Type B pancreatic cell (in vitro differentiated cells): ENCODE measurements at places on chromosomes 4 and X. TPM values are rescaled to one million over a fixed set of nuclear protein-coding genes. Genes with fewer than 3 reads are reported as not detected.

DNA sequence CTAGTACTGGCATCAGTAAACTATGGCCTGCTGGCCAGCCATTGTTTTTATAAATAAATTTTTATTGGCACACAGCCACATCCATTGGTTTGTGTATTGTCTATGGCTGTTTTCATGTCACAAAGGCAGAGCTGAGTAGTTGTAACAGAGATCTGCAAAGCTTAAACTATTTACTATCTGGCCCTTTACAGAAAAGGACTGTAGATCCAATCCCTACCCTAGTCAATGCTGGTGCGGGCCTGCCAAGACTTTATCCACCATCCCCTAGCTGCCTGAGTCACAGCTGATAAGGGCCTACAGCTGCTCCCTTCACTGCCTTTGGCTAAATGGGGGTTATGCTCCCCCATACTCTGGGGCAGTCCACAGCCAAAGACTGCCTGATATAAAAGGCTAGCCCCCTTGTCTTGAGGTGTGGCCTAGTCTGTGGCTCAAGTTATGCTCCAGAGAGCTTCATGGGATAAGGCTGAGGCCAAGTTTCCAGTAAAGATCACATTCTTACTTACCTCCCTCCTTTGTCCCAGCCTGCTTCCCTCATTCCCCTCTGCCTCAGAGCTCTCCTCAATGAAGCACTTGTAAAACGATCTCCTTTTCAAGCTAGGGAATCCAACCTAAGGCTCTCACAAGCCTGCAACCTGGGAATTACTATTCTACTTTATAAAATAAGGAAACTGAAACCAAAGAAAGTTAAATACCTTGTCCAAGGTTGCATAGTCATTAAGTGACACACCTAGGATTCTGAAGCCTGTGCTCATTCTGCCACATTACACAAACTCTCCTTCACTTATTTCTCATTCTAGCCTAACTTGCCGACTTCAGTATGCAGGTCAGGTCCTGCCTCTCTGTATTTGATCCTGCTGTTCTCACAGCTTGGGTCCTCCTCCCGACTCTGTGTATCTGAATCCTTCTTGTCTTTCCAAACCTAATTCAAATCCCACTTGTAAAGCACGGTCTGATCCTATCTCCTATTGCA is 20.7 kb downstream of the ACE2 start:
- no peak for DNase-seq
- peak overlapping the region; percentile 41 for H3K27ac ChIP-seq
- H3K27me3 ChIP-seq = no peaks in the 10 kb centered on the region
- H3K4me3 ChIP-seq = no peak overlapping the region

GRCh38 chr4:7620814-7621176 is 186.1 kb upstream of the PSAPL1 start:
- peaks cover 14% of the 10 kb centered on the region for H3K27me3 ChIP-seq
- no peak overlapping the region for H3K27ac ChIP-seq
- no peak for DNase-seq
- no peak overlapping the region for H3K4me3 ChIP-seq

DNA sequence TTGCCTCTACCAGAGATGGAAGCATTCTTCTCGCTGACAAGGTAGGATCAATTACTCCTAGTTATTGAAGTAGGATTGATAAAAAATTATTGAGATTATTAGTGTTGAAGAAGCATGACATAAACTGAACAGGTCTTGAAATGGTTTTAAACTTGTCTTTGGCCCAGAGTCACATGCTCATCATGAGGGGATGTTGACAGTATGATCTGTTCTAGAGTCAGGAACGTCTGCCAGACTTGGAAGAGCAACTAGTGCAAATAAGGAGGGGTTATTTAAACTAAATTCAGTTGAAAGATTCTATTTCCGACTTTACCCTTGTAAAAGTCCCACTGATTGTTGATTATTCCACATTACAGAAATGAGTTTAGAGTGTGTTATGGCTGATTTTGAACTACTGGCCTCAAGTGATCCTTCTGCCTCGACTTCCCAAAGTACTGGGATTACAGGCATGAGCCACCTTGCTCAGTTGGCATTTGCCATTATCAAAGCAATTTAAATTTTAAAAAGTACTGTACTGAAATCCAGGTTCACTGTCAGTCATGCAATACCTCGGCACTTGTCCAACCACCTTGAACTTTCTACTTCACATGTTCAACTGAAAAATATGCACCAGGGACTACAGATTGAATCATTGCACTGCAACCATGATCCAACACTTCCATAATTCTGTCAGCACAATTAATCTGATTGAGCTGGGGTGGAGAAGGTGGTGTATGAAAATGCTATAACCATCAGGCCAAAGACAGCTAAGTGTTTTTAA is 19.7 kb downstream of the FABP2 start:
- H3K27me3 ChIP-seq = no peaks in the 10 kb centered on the region
- H3K4me1 ChIP-seq = peaks cover 19% of the 10 kb centered on the region
- peak overlapping the region; percentile 100 for H3K27ac ChIP-seq
- no peak for DNase-seq
- H3K4me3 ChIP-seq = peak overlapping the region; percentile 21
- H3K36me3 ChIP-seq = peaks cover 25% of the 10 kb centered on the region

DNA sequence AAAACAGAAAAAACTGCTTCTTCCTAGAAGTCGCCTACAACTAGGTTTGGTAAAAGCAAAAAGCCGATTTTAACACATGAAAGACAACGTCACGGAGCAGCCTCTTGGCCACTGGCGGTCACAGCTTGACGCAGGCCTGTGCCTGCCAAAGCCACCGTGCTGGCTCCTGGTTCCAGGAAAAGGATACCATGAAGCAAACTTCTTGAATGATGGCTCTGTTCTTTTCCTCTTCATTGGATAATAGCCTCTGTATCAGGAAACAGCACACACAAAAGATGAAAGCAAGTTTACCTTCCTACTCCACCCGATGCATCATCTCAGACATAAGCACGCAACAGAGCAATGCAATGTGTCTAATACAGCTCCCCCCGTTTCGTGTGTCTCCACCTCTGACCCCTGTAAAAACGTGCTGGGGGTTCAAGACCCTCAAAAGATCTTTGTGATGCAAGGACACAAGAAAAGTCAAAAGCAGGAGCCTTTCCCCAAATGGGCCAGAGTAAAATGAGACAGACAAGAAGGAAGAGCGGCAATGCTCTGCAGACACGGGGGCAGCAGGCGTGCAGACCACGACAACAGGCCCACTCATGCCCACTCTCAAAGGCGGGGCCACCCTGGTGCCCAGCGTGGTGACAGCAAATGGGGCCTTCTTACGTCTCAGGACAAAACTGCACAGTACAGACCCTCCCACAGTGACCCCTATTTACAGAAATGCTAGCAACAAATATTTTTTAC is 19.4 kb downstream of the GAK start:
- H3K27ac ChIP-seq = peak overlapping the region; percentile 21
- no peak for DNase-seq
- H3K4me1 ChIP-seq = peaks cover 17% of the 10 kb centered on the region
- no peaks in the 10 kb centered on the region for H3K27me3 ChIP-seq
- no peak overlapping the region for H3K4me3 ChIP-seq
- H3K36me3 ChIP-seq = peaks cover 6% of the 10 kb centered on the region

DNA sequence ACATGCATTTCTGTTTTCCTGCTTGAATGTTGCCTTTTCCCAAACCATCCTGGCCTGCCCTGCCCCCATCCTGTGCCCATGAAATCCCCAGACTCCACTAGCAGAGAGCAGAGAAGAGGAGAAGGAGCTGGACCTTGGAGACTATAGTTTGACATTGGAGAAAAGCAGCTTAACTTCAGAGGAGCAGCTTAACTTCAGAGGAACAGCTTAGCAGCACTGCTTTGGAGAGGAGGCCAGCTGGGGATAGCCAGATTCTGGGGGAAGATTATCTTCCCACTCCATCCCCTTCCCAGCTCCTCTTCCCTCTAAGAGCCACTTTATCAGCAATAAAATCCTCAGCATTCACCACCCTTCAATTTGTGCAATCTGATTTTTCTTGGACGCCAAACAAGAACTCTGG is 443.0 kb downstream of the PCDH10 start:
- H3K36me3 ChIP-seq = no peaks in the 10 kb centered on the region
- no peak overlapping the region for H3K27ac ChIP-seq
- no peak overlapping the region for H3K4me3 ChIP-seq
- no peak for DNase-seq

DNA sequence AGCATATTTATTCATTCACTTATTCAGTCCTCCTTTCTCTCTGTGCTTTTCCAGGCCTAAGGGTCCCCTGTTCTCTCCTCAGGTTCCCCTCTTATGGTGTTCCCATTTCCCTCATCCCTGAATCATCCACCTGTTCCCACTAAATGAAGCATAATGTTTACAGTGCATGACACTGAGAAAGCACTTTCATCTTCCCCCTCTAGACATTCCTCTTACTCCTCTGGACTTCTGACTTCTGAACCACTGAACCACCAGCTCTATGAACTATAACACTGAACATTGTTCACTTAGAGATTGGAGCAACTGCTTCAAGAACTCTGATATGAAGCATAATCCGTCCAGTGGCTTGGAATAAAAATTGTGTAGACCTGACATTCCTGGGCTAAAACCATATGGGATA is 59.5 kb downstream of the CD38 start:
- no peaks in the 10 kb centered on the region for H3K4me1 ChIP-seq
- H3K36me3 ChIP-seq = no peaks in the 10 kb centered on the region
- H3K4me3 ChIP-seq = no peak overlapping the region
- no peak overlapping the region for H3K27ac ChIP-seq
- H3K27me3 ChIP-seq = no peaks in the 10 kb centered on the region

DNA sequence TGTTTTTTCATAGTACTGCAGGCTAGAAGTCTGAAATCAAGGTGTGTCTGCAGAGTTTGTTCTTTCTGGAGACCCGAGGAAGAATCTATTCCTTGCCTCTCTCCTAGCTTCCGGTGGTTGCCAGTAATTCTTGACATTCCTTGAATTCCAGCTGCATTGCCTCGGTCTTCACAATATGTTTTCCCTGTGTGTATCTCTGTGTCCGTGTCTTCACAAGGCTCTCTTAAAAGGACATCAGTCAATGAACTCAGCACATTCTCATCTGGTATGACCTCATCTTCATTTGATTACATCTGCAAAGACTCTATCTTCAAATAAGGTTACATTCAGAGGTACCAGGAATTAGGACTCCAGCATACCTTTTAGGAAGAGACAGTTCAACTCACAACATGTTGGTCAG is 163.4 kb downstream of the BANK1 start:
- H3K4me1 ChIP-seq = peaks cover 21% of the 10 kb centered on the region
- peak overlapping the region; percentile 75 for H3K27ac ChIP-seq
- peak overlapping the region; percentile 23 for H3K4me3 ChIP-seq
- no peak for DNase-seq

DNA sequence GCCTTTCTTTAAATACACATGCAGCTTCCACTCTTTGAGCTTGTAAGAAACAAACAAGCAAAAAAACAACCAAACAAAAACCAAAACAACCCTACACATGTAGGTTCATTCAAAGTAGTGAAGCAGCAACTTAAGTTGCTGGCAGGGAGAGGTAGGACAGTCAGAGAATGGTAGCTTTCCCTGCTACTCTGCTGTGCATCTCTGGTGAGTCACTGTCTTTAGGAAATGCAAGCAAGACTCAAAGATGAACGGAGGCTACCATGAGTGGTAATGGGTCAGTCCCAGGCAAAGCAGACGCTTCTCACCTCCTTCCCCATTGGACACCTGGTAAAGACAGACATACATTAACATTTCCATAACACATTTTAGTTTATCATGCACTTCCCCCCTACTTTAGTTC is 43.2 kb downstream of the PGRMC2 start:
- H3K4me3 ChIP-seq = no peak overlapping the region
- H3K4me1 ChIP-seq = no peaks in the 10 kb centered on the region
- no peak for DNase-seq
- no peak overlapping the region for H3K27ac ChIP-seq
- H3K36me3 ChIP-seq = no peaks in the 10 kb centered on the region

GRCh38 chrX:40478474-40479065 is 102.2 kb upstream of the ATP6AP2 start:
- no peak overlapping the region for H3K27ac ChIP-seq
- H3K4me3 ChIP-seq = no peak overlapping the region

DNA sequence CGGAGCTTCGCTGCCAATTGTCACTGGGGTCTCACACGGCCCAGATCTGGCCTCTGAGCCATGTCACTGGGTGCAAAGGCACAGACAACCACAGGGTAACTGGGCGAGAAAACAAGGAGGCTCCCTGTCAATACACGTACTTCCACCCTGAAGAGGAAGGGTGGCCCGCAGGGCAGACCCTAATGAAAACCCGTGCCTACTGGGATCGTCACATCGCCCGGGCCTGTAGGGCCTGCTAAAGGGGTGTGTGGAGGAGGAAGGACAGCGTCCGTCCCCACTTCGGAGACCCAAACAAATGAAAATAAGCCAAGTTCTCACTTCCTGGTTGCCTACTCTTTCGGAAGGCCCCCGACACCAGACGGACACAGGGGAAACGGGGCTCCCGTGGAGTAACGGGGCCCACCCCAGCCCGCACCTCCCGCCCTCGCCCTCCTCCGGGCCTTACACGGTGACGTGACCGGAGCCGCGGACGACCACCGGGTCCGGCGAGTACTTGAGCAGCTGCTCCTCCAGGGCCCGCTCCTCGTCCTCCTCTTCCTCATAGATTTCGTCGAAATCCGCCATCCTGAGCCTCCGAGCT is 578 bp downstream of the CHIC2 start:
- peak overlapping the region; percentile 95 for H3K4me3 ChIP-seq
- peak overlapping the region; percentile 93 for H3K27ac ChIP-seq
- peak; percentile 70 for DNase-seq
- no peaks in the 10 kb centered on the region for H3K36me3 ChIP-seq

DNA sequence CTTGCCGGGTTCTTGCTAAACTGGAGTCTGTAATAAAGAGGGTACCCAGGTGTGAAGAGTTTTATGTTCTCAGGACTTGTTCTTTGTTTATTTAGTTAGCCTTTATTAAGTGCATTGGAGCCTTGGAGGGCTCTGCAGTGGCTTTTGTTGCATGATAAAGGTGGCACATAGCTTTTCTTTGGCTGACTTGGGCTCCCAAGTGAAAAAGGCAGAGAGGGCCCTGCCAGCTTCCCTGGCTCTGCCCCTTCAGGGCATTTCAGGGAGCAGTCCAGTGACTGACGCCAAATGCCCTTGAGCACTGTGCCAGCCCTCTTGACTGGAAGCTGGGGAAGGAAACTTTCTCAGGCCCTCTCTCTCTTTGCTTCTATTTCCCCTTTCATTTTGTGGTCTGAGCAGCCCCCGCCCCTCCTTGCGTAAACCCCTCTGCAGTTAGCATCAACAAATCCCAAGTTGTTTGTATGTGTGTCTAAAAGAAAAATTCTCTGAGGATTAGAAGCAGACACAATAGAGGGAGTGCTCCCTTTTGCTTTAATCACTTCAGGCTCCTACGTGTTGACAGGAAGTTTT is 152.2 kb downstream of the NHS start:
- peaks cover 77% of the 10 kb centered on the region for H3K4me1 ChIP-seq
- peak overlapping the region; percentile 62 for H3K27ac ChIP-seq
- no peaks in the 10 kb centered on the region for H3K36me3 ChIP-seq
- DNase-seq = no peak
- no peaks in the 10 kb centered on the region for H3K27me3 ChIP-seq

- H3K4me3 ChIP-seq = no peak overlapping the region
- DNase-seq = no peak
- H3K36me3 ChIP-seq = no peaks in the 10 kb centered on the region
- H3K27me3 ChIP-seq = no peaks in the 10 kb centered on the region
Observed at GRCh38 chrX:97504431-97504830, 620.7 kb downstream of the RPA4 start.

DTHD1 gene
- total RNA-seq = 0.14 TPM in 1 of 2 replicates, not detected in the other

PCDH18 gene
- 7.1 and 91.8 TPM in 2 replicates for total RNA-seq

WNK3 gene
- total RNA-seq = 8.1 and 18.5 TPM in 2 replicates

GPAT3 gene
- total RNA-seq = 11.3 and 53.7 TPM in 2 replicates

F8A3 gene
- 4.0 and 4.5 TPM in 2 replicates for total RNA-seq
